Skin of body (tissue), 3 donors: ENCODE measurements at places on chromosomes 4 and X.

DNA sequence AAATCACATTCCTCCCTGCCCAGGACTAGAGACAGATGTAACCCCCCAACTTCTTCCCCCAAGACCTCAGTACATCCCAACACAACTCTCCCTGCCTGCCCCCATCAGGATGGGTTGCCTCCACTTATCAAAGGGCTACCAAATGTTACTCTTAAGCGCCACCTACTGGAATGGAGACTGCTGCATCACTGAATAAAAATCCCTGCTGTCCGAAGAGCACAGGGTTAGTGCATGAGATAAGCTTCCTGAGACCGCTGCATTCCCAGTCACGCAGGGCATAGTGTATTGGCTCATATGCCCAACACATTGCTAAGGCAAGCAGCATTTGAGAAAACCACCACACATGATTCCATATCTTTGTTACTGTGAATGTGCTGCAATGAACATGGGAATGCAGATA lies 544.5 kb downstream of the PPP4R3C start:
- no peak for DNase-seq

DNA sequence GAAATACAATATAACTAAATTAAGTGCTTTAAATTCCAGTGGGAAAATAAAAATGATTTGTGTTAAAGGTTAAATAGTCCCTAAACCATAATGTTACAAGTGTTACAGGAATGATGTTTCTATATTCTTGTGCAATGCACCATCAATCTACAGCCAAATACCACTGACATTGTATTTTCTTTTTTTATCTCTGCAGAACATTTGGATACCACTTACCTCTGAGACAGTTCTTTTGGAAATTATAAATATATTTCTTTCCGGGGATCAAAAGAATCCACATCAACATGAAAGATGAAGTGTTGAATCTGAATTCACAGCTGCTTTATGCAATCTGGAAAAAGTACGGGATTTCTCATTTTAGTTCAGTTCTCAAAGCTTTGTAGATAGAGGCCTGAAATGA lies 518.3 kb upstream of the AGA start:
- DNase-seq = no peak

DNA sequence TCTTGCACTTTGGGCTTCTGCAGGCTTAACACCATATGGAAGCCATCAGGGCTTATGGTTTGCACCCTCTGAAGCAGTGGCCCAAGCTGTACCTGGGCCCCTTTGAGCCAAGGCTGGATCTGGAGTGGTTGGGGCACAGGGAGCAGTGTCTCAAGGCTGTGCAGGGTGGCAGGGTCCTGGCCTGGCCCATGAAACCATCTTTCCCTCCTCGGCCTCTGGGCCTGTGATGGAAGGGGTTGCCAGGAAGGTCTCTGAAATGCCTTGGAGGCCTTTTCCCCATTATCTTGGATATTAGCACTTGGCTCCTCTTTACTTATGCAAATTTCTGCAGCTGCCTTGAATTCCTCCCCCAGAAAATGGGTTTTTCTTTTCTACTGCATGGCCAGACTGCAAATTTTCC lies 134.7 kb upstream of the USP9X start:
- DNase-seq = no peak

DNA sequence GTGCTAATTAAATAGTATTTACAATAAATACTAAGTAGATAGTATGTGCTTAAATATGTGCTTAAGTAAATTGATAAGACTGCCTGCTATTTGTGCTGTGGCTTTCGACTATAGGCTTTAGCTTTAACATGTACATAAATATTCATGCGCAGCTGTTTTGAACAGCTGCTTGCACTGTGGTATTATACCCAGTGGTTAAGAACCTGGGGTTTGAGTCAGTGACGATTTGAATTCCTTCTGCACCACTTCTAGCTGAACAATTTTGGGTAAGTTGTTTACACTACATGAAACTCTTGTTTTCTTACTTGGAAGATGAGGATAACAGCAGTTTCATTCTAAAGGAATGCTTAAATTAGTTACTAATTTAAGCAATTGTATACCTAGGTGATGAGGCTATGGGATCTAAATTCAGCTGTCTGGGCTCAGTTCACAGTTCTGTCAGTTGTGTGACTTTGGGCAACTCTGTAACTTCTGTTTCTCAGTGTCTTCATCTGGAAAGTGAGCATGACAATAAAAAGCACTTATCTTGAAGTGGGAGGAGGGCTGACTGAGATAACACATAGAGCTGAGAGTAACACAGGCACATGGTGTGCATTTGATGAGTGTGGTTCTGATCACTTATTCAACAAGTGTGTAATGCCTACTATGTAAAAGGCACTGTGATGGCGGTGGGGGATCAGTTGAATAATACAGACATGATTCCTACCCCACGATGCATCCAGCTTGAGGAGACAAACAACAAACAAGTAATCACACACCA lies 37.0 kb downstream of the HPGDS start:
- DNase-seq = no peak

- DNase-seq = no peak
Observed at GRCh38 chr4:145435646-145436045, 46.0 kb upstream of the SMAD1 start.

DNA sequence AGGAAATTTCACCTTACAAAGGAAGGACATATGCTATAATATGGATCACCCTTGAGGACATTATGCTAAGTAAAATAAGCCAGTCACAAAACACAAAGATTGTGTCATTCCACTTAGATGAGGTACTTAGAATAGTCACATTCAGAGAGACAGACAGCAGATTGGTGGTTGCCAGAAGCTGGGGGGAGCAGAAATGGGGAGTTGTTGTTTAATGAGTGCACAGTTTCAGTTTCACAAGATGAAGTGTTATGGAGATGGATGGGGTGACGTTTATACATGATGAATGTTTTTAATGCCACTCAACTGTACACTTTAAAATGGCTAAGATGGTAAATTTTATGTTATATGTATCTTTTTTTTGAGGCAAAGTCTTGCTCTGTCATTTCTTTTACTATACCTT lies 14.8 kb upstream of the SPON2 start:
- no peak for DNase-seq

GRCh38 chrX:69015564-69016292 lies 149.5 kb downstream of the PJA1 start:
- DNase-seq = peak; percentile 1

DNA sequence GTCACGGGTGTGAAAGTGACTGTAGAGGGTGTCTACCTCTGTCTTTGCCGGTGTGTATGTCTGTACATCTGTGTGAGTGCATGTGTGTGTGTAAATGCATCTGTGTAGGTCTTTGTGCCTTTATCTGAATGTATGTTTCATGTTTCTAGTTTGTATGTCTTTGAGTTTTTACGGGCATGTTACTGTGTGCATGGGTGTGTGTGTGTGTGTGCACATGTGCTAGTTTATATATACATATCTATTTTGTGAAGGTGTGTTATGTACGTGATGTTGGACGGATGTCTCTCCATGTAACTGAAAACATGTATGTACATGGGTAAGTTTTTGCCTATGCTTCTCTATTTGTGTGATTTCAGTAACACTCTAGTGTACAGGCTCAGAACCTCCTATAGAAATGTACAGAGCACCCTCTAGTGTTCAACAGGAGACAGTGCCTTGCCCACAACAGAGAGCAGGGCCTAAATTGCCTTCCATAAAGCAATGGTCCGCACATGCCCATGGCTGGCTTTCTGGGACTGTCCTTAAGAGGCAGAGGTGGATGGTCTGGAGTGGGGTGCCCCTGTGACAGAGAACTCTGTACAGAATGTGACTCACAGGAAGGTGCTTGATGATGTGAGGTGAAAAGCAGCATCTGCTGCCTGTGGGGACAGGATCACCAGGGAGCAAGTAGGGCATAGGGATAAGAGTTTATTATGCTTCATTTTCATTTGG lies 343.5 kb downstream of the RAPGEF2 start:
- DNase-seq = peak; percentile 62

DNA sequence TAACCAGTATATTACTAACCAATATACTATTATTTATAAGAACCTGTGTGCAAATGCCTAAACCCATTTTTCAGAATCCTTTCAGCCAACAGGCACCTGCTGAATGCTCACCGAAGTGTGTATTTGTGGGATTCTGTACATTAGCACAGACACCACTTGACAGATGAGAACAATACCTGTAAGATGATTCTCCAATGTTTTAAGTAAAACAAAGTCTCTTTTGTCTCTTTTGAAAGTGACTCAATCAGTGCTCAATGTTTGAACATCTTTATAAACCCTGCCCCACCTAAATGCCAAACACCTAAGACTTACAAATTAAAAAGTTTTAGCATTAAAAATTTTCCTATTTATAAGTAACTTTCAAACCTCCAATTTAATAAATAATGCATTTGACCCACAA lies 763 bp downstream of the ASB9 start:
- no peak for DNase-seq

GRCh38 chrX:40845331-40845911 lies 110.1 kb upstream of the MED14 start:
- DNase-seq = peak; percentile 86

GRCh38 chrX:47204970-47205369 lies 11.3 kb downstream of the UBA1 start:
- DNase-seq = no peak

- DNase-seq = no peak
Observed at GRCh38 chrX:151738751-151739150, 4.2 kb downstream of the CNGA2 start.

GRCh38 chr4:91243132-91243531 lies 1060.6 kb upstream of the GRID2 start:
- no peak for DNase-seq

DNA sequence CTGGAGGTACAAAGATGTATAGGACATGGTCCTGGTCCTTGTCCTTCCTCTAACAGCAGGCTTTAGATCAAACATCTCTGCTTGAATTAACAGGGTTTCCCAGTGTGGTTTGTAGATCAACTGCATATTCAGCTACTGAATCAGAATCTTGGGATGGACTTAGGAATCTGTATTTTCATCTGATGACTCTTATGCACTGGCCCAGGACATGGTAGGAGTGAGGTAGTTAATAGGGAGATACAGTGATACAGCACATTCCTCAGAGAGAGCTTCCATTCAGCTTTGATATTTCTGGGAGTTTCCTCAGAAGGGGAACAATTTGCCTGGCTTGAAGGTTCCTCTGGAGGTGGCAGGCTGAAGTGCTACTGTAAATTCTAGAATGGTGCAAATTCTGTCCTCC lies 203.1 kb downstream of the LARP7 start:
- no peak for DNase-seq

GRCh38 chr4:139903845-139904244 lies 238.2 kb downstream of the MGST2 start:
- DNase-seq = no peak

GRCh38 chr4:150641612-150642011 lies 59.7 kb downstream of the MAB21L2 start:
- DNase-seq = no peak

- DNase-seq = no peak
Observed at GRCh38 chrX:129585691-129586090, 45.6 kb downstream of the OCRL start.

DNA sequence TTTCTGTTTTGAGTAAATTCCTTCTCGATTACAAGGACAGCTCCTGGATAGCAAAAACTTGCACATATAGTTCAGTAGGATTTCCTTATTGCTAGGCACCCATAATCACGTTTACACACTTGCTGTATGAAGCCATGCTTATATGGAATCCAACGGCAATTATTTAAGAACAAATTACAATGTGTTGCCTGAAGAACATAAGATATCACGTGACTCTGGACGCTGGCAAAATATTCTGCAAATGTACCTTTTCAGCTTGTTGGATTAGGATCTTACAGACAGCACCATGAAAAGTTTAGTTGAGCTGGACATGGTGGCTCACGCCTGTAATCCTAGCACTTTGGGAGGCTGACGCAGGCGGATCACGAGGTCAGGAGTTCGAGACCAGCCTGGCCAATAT lies 17.4 kb downstream of the MFAP3L start:
- DNase-seq = no peak

- no peak for DNase-seq
Observed at GRCh38 chr4:62226082-62226481, 1026.0 kb downstream of the ADGRL3 start.

GRCh38 chrX:48597353-48598264 lies at the start of gene WDR13:
WDR13 (plus strand) TSS chrX:48597492; CDS start chrX:48597997, 505 bp downstream.
- peak; percentile 90 for DNase-seq

GRCh38 chrX:4588893-4589292 lies 875.4 kb upstream of the PRKX start:
- no peak for DNase-seq

DNA sequence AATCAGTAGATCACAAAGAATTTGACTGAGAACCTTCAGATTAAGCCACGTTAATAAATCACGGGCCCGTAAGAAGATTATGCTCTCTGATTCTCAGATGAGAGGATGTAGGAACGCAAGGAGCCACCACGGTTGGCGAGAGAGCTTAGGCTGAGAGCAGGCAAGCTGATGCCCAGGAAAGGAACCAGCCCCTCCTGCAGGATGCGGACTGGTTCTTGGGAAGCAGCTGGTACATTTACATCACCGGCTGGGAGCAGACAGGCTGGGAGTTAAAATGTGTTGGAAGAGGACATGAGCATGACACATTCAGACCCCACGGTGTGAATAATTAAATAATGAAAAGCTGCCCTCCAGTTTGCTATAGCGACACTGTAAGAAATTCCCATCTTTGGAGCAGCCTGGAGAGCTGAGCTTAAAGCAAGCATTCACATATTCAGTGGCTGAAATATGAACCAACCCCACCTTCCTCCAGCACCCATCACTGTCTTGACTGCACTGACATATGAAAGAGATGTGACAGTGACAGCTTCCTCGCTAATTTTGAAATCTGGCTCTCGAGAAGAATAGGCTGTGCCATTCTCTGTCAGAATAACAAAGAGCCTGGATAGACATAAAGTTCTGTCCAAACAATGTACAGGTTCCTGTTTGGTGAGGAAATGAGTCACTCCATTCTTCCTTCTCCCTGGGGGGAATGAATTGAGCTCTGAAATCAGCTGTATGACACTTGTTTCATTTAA lies 33.1 kb downstream of the LNX1 start:
- peak; percentile 68 for DNase-seq

DNA sequence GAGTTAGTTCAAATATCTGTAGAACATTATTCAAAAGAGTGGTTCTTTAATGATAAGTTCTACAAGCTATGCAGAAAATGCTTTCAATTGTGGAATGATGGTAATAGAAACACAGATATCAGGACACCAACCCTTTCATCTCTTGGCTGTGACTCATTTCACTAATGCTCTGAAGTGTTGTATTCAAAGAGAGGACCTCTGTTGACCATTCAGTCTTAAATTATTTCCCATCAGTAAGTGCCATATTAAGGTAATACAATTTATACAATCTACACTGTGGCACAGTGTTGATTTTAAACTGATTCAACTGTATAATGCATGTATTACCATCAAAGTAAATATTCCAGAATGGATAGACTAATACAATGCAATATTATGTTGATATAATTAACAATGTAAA lies 289.0 kb upstream of the ADGRL3 start:
- no peak for DNase-seq

- no peak for DNase-seq
Observed at GRCh38 chrX:11427453-11428071, 134.3 kb downstream of the AMELX start.

GRCh38 chr4:8598391-8599090 lies 6.0 kb downstream of the CPZ start:
- DNase-seq = no peak

- no peak for DNase-seq
Observed at GRCh38 chrX:29528281-29528680, 687.1 kb upstream of the MAGEB2 start.
